ENCODE measurements at places on chromosomes 2 and 18.

DNA sequence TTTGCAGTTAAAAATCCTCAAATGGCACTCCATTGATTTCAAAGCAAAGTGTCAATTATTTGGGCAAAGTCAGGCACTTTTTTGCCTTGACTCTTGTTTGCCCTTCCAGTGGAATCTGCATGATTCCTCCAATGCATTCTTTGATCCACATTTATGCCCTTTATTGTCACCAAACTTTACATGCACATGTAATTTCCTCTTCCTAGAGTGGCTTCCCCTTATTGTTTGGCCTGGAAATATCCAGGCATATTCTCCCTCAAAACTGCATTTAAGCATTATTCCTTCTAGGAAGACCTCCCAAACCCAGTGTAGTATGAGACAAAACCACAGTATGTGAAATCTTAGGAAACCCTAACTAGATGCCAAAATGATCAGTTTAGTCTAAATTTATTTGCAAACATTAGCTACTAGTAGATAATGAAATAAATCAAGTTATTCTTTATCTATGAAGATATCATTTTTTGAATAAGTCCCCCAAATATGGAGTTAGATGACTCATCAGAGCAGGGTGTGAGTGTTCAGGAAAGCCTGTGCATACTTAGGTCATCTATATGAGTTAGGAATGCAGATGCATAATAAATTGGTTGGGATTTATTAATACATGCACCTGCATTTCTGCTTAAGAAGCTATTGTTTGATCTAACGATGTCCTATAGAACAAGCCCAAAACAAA lies 433.3 kb upstream of the TCF4 start:
- no peak for DNase-seq

- no peak for DNase-seq
These were observed 101.0 kb downstream of the VIT start for GRCh38 chr2:36797324-36798070.

- no peak for DNase-seq
These were observed 164.3 kb upstream of the ARL4C start for GRCh38 chr2:234661175-234661574.

DNA sequence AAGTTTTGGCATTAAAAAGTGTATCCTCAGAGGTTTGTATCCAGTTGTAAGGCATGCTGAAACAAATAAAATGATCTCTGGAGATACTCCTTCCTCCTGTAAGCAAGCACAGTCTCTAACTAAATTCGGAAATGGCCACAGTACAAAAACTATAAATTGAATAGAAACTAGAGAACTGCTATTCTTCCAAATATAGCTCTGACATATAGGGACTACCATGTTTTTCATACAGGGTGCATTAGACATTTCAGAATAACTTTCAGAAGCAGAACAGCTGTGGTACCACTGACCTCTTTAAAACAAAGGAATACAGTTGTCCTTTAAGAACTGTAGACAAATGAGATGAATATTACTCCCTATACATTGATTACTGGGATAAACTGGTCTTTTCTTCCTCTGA lies 568.5 kb downstream of the ARHGAP15 start:
- DNase-seq, result no peak

GRCh38 chr2:3651691-3652648 lies 6.0 kb upstream of the ALLC start:
- DNase-seq, result peak; percentile 28

DNA sequence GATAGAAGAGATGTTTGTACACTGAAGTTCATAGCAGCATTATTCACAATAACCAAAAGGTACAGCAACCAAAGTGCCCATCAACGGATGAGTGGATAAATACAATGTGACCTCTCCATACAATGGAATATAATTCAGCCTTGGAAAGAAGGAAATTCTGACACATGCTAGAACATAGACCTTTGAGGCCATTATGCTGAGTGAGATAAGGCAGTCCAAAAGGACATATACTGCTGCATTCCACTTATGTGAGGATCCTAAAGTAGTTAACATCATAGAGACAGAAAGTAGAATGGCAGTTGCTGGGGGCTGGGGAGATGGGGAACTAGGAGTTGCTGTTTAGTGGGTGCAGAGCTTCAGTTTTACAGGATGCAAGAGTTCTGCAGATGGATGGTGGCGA lies 38.2 kb upstream of the GLI2 start:
- DNase-seq, result no peak

DNA sequence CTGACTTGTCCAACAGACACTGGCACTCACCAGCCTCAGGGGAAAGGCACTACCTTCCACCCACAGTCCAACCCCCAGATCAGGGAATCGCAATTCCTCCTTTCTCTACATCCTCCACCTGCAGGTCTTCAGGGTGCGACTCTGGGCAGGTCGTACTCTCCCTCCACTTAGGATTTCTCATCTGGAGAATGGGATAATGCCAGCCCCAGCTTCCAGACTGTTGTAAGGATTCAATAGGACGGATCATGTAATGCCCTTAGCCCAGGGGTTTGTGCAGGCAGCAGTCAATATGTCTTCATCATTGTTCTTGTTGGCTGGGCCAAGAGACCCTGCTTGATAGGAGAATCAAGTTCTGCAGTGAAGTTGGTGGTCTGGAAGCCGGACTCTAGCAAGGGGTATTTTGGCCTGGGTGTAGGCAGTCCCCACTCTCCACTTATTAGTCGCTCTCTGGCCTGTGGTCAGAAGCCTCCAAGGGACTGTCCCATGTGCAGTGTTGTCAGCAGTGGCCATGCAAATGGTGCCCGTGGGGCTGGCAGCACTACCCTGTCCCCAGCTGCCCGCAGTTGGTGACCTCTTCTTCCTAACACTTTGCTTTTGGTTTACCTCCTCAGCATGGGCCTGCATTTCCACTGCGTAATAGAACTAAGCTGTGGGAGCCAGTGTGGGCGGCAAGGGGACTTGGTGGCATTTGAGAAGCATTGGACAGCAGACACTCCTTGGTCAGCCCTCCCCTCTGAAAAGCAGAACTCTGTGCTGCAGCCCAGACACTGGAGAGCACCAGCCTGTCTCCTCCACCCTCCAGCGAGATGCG lies 172.4 kb upstream of the HS6ST1 start:
- DNase-seq, result no peak

- DNase-seq, result no peak
These were observed 88.2 kb downstream of the SLC66A3 start for GRCh38 chr2:11243512-11243911.
